ENCODE measurements at places on chromosomes 6 and 20.

- DNase-seq = no peak
These were observed 73.2 kb downstream of the LY86 start for GRCh38 chr6:6661684-6662083.

GRCh38 chr6:82624251-82624650 lies 260.6 kb downstream of the TPBG start:
- no peak for DNase-seq

DNA sequence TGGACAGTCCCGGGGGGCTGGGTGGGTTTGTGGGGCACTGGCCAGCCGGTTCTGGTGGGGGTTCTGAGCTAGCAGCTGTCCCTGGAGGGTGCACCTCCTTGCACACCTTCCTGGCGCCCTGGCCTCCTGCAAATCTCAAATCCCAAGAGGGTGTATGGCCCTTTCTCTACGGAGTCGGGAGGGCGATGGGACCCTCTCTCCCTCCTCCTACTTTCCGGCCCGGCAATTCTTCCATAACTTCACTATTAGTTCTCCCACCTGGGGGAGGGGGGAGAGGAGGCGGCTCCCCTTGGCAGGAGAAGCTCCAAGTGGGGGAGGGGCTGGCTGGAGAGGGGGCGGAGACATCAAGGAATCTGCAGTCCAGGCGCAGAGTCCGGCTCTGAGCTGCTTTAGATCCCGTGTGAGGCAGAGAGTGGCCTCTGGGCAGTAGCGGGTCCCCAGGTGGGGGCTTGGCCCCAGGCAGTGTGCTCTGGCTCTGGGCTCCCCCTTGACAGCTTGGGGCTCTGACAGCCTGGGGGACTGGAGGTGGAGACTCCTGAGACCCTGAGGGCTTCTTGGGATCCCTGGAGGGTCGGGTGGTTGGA lies 1.4 kb upstream of the LAMA5 start:
- DNase-seq = no peak

GRCh38 chr20:38590676-38591473 lies 9.9 kb downstream of the ADIG start:
- no peak for DNase-seq

GRCh38 chr6:148343047-148343782 lies 577 bp downstream of the SASH1 start:
- no peak for DNase-seq

DNA sequence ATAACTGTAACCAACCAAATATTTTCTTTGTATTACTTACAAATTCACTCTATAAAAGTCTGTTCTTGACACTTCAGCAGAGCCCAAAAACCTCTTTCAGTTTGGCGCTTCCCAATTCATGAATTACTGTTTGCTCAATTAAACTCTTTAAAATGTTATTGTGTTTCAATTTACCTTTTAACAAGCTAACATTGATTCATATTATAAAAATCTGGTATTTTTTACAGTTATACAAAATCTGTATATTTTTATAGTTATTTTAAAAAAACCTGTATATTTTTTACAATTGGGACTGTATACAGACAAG lies 75.3 kb upstream of the E2F3 start:
- no peak for DNase-seq

- DNase-seq = no peak
These were observed 274.8 kb upstream of the BTBD3 start for GRCh38 chr20:11642866-11643265.

GRCh38 chr20:58100731-58101356 lies 127.6 kb downstream of the ANKRD60 start:
- DNase-seq = no peak

DNA sequence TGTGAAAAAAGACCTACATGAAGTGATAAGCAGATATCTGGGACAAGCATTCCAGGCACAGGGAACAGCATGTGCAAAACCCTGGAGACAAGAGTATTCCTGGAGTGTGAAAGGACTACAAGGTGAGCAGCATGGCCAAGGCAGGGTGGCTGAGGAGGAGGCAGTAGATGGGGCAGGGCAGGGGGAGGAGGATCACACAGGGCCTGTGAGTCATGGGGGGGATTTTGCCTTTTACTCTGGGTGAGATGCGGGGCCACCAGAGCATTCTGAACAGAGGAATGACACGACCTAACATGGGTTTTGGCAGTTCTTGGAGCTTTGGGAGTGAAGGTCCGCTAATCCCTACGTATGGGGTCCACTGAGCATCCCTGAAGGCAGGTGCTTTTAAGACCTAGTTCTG lies 69.8 kb upstream of the CCN6 start:
- DNase-seq = no peak
